Stomach (tissue), 19 donors: ENCODE measurements at places on chromosomes 3 and 15. TPM values are rescaled to one million over a fixed set of nuclear protein-coding genes. Genes with fewer than 3 reads are reported as not detected.
A peak's percentile ranks its signal among the peaks of the same experiment; 100 is the strongest.

SPPL2A gene
- 234 TPM for total RNA-seq

DNA sequence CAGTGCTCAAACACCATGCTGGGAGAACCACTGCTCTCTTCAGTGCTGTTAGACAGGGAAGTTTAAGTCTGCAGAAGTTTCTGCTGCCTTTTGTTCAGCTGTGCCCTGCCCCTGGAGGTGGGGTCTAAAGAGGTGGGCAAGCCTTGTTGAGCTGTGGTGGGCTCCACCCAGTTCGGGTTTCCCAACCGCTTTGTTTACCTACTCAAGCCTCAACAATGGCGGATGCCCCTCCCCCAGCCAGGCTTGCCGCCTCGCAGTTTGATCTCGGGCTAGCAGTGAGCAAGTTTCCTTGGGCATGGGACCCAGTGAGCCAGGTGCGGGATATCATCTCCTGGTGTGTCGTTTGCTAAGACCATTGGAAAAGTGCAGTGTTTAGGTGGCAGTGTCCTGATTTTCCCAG is 670.2 kb upstream of the ALCAM start:
- DNase-seq, result no peak

DNA sequence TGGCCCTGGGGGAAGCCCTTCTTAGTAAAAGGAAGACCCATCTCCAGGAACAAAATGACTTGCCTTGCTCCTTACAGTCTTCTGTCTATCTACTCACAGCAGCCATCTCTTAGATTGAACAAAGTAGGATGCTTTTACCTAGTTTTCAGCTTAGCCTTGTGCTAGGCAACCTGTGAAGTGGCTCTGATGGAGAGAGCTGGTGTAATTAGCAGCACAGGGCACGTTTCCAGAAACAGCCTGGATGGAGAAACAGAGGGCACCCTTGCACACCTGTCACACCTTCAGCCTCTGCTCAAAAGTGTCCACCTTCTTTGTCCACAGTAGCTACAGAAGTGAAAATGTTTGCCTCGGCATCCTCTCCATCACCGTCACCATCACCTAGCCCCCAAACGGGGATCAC is 292.9 kb downstream of the RORA start:
- peak; percentile 55 for DNase-seq

DNA sequence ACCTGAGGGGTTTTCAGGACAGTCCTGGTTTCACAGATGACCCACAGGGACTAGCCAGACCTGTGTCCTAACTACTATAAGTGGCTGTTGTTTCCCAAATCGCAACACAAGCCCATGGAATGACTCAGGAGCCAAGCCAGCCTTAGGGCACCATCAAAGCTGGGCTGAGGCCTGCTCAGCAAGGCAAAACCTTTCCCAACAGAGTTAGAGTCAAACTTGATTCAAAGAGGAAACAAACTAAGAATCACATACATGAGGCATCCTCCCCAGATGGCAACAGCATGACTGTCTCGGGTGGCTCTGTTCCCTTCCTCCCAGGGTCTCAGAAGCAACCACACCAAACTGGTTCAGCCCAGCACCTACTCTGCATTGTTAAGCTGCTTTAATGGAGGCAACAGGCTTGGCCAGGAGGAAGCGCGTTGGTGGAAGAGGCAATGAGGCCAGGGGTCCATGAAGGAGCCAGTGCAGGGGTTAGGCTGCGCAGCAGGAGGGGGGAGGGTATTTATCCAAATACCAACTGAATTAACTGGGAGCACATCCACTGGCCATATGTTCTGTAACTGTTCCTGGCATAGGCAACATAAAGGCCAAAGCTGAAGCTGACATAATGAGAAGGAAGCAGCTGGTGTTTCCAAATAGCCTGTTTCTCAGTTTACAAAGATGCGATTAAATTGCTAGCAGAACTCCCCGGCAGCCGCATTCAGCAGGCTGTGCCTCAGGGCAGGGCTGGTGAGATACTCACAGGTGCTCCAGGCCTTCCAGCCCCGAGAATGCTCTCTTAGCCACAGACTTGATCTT is 102.4 kb downstream of the LRIG1 start:
- DNase-seq, result no peak

GRCh38 chr3:151567477-151567876 is 106.6 kb upstream of the IGSF10 start:
- DNase-seq, result no peak

- DNase-seq, result no peak
These were observed 287.6 kb downstream of the DIPK2A start for GRCh38 chr3:144259267-144259666.
